Mesenteric fat pad (tissue), 1 donor: ENCODE measurements at places on chromosomes 12 and 14. TPM values are rescaled to one million over a fixed set of nuclear protein-coding genes. Genes with fewer than 3 reads are reported as not detected.

IL26 gene
- total RNA-seq = not detected

- DNase-seq = no peak
These were observed 72.2 kb downstream of the CLIP1 start for GRCh38 chr12:122350141-122350848.

DNA sequence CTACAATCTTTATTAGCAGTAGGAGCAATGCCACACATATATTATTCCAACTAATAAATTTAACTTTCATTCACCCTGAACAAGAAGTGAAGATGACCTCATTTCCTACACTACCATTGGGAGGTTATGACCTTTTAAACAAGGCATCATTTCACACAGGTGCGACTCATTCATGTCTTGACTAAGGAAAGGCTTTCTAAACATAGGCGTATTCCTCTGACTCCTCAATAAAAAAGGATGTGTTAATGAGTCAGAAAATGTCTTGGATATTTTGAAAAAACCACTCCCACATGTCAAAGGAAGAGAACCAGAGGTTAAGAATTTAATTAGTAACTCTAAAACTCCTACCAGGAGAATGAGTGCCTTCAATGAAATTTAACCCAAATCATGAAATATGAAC lies 115.2 kb downstream of the PRICKLE1 start:
- no peak for DNase-seq

- DNase-seq = no peak
These were observed 78.8 kb downstream of the ITPR2 start for GRCh38 chr12:26754148-26754547.

DNA sequence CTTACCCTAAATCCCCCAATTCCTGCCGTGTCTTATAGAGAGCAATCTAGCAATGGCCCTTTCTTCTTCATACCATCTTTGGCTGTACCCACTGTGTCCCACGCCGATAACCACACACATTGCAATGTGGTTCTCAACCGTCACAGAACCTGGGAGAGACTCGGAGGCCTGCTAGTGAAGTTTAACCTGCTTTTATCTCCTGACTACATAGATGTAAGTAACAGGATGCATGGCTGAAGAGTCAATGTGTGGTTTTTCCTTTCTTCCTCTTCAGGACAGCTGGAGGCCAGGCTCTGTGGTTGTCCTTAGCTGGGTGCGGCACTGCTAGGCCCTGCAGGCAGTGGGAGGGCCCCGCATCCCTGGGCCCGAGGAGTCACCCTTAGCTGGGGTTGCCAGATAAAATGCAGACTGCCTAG lies 51.3 kb downstream of the ZNF664 start:
- peak; percentile 55 for DNase-seq

GRCh38 chr14:54975856-54976255 lies 51.0 kb downstream of the WDHD1 start:
- no peak for DNase-seq

RASAL1 gene
- total RNA-seq = not detected

DNA sequence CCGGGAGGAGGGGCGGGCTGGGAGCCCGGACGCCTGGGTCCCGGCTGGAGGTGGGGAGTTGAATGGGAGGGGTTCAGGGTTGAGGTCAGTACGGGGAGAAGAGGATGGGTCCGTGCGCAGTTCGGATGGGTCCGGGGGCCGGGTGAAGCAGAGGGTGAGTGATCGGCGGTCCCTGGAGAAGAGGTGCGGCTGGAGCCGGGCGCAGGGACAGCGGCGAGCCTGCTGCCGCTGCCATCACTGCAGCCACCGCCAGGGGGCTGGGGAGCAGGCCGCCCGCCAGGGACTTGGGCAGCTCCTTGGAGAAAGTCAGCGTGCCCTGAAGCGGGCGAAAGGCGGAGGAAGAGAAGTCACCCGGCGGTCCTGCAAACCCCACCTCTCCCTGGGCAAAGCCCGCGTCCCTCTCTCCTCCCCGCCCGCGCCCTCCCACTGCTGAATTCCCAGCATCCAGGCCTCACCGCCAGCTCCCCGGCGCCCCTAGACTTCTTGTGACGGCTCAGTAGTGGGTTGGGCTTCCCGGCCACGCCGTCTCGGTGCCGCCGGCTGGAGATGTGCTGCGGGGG lies 6.0 kb upstream of the GPR84 start:
- DNase-seq = peak; percentile 95

SDR9C7 gene
- not detected for total RNA-seq

GPN3 gene
- total RNA-seq = 24.1 TPM

EEF1AKMT3 gene
- 7.2 TPM for total RNA-seq

DNA sequence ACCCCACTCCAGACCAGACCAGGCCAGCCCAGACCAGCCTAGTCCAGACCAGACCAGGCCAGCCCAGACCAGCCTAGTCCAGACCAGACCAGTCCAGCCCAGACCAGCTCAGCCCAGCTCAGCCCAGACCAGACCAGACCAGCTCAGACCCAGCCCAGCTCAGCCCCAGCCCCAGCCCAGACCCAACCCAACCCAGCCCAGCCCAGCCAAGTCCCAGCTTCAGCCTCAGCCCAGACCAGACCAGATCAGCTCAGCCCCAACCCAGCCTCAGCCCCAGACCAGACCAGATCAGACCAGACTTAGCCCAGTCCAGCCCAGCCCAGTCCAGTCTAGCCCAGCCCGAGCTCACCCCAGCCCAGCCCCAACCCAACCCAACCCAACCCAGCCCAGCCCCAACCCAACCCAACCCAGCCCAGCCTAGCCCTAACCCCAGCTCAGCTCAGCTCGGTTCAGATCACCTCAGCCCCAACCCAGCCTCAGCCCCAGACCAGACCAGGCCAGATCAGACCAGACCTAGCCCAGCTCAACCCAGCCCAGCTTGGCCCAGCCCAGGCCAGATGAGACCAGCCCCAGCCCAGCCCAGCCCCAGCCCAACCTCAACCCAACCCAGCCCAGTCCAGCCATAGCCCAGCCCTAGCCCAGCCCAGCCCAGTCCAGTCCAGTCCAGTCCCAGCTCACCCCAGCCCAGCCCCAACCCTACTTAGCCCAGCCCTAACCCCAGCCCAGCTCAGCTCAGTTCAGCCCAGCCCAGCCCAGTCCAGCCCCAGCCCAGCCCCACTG lies 204.7 kb downstream of the BCL11B start:
- DNase-seq = peak; percentile 67

DNA sequence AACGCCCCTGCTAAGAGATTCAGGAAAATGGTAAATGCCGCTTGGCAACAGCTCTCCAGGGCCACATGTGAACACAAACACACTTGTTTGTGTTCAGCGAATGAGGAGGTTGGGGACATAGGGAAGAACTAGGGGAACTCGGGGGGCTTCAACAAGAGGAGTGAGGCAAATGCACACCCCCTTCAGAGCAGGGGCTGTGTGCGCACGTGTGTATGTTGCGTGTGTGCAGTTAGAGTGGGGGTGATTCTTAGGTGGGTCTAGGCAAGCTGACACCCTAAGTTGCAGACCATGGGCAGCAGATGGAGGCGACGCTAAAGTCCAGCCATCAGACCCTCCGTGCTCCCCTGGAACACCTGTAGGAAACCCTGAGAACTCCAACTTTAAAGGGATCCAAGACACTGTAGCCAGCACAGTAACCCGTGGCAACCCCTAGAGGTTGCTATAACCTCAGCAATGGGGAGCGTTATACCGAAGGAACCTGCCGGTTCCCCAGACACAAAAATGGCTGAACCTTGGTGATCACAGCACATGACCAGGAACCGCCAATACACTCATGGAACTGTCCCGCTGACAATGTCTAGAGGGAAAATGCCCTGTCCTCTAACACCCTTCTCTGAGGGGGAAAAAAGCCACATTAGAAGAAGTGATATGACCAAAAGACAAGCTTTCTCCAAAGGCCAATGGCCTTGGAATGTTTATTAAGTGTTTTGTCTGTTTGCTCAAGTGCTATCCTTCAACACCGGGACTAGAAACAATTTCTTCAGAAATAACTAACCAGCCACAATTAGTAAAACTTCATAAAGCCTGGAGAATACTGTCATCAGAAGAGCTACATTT lies 86.5 kb upstream of the CEP83 start:
- DNase-seq = no peak

DNA sequence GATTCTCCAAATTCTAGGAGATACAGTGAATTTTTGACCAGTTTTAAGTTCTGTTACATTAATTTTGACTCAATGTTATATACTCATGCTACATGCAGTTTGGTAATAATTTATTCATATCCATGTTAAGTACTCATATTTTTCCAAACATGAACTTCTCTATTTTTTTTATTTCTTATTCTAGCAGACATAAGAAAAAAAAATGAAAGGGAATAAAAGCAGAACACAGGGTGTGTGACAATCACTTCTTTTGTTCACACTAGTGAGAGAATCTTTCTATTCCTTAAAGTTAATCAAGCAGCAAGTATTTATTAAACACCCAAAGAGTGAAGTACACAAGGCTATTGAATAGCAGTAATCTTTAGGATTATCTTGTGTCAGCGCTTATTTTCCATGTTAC lies 171.1 kb upstream of the ATP2B1 start:
- no peak for DNase-seq

REM2 gene
- 0.39 TPM for total RNA-seq

GRCh38 chr14:31405599-31406232 lies 14.6 kb downstream of the HEATR5A start:
- DNase-seq = no peak

DNA sequence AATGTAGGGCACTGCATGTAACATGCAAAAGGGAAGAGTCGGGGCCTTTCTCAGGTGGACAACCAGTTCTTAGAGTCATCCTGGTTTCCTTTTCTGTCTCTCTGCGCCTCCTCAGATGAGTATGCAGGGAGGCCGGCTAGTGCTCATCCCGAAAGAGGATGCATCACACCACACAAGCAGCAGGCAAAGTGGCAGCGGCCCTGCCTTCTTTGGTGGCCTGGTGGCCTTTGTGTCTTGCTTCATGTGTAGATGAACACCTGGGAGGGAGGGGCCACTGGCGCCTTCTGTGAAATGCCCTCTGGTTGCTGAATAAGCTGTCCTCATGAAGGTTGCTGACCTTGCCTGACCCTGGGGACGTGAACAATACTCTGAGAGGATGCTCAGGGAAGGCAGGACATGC lies 18.0 kb downstream of the SLC24A4 start:
- no peak for DNase-seq

DNA sequence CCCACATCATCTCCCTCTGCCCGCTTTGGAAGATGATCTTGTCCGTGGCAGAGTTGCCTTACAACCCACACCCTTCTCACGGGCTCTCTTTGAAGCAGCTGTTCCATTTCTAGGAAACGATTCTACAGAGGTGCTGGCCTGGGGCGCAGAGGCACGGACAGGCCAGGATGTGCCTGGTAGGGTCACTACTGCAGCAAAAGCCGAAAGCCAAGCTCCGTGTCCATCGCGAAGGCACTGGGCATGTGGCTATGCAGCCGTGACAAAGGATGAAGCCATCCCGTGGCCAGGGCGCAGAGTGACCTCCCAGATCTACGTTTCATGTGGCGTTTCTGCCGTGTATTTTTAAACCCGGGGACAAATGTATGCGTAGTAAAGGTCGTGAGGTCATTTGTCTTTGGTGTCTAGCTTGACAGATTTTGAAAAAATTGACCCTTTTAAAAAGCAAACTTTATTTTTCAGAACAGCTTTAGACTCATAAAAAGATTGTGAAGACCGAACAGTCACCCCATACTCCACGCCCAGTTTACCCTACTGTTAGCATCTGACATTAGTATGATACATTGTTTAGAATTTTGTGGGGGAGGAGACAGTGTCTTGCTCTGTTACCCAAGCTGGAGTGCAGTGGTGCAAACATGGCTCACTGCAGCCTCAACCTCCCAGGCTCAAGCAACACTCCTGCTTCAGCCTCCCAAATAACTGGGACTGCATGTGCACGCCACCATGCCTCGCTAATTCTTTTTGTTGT lies 40.4 kb upstream of the NCOR2 start:
- DNase-seq = no peak

AMN gene
- 1.8 TPM for total RNA-seq

DNA sequence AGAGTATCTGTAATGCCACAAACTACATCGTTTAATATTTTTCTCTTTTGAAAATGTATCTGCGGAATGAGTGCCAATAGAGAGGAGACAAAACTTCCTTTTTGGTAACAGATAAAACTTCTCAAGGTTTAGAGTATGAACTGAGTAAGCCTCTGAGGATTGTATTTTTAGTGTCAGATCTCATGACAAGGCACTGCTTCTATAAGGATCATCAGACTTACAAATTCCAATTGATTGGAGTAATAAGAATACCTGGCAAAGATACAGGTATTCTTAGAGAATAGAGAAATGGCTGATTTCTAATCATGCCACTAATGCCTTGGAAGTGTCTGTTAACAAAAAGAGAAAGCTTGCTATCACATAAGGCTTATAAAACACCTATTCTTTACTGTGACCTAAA lies 45.3 kb downstream of the SLC35F4 start:
- DNase-seq = no peak

- DNase-seq = peak; percentile 55
These were observed 175.3 kb downstream of the TMEM121 start for GRCh38 chr14:105701456-105702274.

- no peak for DNase-seq
These were observed 36.7 kb downstream of the PTPRR start for GRCh38 chr12:70883855-70884254.

- DNase-seq = no peak
These were observed 820.7 kb upstream of the FBXO33 start for GRCh38 chr14:40252817-40253447.

DNA sequence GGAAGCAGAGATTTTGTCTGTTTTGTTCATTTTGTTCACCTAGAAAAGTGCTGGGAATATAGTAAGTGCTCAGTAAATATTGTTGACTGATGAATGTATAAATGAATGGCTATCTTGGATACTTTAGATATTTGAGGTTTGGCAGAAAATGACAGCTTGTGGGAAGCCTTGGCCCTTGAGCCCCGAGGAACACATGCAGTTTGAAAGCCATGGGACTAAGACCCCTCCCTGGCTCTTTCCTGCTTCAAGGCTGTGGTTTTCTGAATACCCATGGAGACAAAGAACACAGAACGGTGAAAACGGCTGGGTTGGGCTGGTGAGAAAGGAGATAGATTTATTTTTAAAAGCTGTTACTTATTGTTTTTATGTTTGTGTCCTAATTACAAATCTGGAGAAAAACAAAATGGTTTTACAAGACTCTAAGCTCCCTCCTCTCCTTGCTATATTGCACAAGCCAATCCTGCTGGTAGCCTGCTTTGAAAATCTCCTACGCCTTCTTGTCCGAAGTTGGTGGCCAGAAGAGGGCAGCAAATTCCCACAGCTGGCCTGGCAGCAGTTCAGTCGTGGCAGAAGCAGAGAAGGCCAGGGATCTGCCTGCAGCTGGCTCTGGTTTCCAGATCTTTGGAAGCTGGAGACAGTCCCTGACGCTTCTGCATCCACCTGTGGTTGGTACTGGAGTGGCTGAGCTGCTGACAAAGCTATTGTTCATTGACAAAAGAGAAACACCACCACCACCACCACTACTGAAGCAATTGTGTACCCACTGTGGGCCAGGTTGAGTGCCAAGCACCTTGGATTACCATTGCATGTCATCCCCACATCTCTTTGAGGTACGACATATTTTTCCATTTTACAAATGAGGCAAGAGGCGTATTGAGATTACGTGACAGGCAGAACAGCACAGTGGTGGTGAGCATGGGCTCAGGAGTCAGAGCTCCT lies 5.2 kb upstream of the KRT85 start:
- DNase-seq = no peak

KCNJ8 gene
- 16.5 TPM for total RNA-seq

NEMP1 gene
- total RNA-seq = 8.6 TPM

GRCh38 chr12:91327131-91327530 lies 144.5 kb upstream of the DCN start:
- DNase-seq = no peak

GRCh38 chr12:132441871-132442863 lies 47.8 kb upstream of the FBRSL1 start:
- no peak for DNase-seq

KIF21A gene
- total RNA-seq = 19.3 TPM

GRCh38 chr14:52781629-52782028 lies 9.8 kb downstream of the GNPNAT1 start:
- DNase-seq = no peak
